ENCODE measurements at places on chromosomes 6 and 20.

DNA sequence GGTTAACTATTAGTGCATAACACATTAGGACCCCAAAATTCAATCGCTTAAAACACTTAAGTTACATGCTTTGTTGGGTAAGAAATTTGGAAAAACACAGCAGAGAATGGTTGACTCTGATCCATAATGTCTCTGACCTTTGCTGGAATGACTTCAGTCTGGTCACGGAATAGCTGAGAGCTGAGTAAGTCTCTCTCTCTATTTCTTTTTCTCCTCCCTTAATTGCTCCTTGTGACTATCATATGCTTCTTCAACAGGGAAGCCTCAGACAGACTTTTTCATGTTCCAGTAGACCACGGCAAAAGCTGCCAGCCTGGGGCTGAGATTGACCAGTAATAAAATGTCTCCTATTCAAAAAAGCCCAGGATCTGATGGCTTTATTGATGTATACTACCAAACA, 4.8 kb downstream of the OR12D1 start:
- no peak for DNase-seq

DNA sequence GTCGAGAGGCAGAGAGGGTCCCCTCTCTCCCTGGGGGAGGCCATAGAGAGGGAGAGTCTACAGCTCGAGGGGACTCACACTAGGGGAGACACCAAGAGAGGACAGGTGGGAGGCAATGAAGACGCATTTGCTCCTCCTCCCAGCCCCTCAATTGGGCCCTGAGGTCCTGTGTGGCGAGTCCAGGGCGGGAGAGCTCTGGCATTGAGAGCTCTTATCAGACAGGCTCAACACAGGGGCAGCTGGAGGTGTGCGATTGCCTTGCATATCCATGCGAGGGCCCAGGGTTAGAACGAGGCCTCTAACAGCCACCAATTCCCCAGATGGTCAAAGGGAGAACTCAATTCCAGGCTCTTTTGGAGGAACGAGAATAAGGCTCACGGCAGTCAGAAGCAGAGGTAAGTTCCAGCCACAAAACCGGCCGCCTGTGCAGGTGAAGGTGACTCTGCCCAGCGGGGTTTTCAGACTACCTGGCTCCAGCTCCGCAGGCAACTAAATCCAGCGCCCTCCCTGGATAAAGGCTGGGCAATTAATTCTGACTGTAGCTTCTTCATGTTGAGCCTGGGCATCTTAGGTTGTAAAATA, 94.0 kb upstream of the MPC1 start:
- DNase-seq = no peak

DNA sequence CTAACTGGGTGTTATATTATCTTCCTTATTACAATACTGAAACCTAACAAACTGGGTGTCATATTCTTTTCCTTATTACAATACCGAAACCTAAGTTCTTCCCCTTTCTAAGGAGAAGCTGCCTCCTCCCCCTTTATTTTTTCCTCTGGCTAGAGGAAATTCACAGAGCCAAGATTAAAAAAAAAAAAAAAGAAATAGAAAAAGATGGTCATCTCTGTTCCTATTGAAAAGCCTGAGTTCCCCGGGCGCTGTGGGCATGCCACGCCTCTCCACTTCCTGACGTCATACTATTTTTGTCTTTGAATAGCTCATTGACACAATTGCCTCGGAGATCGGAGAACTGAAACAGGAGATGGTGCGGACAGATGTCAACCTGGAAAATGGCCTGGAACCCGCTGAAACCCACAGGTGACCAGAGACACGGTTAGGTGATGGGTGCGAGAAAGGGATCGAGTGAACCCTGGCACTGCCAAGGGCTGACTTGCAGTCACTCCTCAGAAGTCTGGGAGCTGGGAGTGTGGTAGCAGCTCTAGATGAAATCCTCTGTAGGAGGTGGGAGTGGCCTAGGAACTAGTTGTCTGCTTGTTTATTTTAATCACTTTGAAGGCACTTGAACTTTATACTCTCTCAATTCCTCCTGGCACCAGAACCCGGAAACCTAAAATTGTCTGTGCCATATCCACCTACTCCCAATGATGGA, 82.2 kb upstream of the NAA20 start:
- no peak for DNase-seq

- peak; percentile 17 for DNase-seq
These were observed 173.2 kb downstream of the CDH26 start for GRCh38 chr20:60131375-60131774.

GRCh38 chr6:103042336-103042735, 1648.8 kb downstream of the GRIK2 start:
- DNase-seq = no peak

DNA sequence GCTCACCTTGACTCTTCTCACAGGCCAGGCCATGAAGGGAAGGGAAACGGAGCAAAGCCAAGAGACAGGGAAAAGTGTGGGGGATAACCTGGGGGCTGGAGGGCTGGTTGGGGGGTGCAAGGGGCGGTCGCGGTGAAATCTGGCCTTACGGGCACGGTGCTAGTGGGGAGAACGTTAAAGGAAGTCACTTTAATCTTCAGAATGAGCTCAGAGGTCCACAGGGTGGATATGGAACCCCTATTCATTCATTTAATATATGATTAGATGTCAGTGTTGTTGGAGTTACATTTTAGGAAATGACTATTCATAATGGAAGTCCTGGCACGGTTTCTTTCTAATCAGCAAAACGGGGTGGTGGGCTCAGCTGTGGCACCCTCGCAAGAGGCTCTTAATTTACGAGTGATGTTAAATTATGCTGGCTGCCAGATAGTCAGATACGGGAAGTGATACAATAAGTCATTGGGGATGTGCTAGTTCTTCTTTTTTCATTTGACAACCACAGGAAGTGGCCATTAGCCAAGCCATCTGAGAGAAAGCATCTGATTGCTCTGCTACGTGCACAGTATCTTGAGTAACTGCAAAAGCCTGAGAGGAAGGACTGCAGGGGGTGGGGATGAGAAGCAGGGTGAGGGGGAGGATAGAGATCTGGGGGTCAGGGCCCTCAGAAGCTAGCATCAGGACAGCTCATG, 253.0 kb downstream of the QKI start:
- DNase-seq = peak; percentile 79

- DNase-seq = no peak
These were observed 31.0 kb upstream of the PRL start for GRCh38 chr6:22327881-22328280.

DNA sequence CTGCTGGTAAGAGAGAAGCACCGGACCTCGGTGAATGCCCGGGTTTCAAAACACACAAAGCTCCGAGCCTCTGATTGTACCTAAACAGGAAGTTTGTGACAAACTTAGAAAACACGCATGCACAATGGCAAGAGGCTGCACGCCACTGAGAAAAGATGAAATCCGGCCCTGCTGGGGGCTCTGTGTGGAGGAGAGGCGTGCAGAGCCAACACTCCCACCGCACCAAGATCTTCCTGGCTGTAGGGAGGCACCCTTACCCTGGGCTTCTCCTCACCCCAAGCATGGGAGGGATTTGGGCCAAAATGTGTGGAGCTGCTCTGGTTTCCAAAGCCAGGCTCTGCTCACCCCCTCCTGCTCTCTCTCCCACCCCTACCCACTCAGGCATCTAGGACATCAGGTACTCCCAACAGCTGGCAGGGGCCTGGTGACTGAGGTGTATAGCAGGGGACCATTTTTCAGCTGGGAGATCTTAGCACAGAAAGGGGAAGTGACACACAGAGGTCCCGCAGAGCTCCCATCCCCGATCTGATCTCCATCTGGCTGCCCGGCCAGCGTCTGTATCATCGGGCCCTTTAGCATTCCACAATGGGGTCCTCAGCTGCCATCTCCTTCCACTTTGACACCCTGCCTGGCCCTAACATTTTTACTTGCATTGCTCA, 84.2 kb downstream of the TRERF1 start:
- DNase-seq = no peak

- no peak for DNase-seq
These were observed 65.4 kb downstream of the UTRN start for GRCh38 chr6:144350528-144350880.

- peak; percentile 74 for DNase-seq
These were observed 21.8 kb upstream of the LRRN4 start for GRCh38 chr20:6075428-6076219.

GRCh38 chr20:6416371-6416770, 293.5 kb upstream of the FERMT1 start:
- no peak for DNase-seq

DNA sequence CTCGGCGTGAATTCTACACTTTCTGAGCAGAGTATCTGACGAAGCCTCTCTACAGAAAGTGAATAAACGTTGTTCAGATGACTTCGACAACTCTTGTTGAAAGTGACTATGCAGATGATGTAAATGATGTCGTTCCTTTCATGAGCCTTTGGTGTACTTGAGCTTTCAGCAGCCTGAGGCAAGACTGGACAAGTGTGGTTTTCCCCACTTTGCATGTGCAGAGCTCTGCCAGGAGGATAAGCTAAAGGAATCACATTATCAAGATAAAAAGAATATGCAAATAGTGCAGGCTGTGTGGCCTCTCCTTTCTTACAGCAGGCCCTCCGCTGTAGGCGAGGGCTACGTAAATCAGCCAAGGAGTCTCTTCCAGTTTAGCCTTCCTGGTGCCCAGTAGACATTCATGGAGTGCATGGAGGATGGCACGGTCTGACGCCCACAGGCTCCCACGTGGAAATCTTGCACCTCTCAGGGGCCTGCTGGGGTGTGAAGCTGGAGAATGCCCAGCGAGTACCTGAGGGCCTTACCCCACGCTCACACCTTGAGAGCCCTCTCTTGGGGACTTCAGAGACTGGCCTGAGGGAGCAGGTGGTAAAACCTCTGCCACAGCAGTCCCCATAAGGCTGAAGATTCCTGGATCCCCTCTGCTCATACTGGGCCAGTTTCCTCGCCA, 54.9 kb downstream of the RPP40 start:
- DNase-seq = peak; percentile 19

DNA sequence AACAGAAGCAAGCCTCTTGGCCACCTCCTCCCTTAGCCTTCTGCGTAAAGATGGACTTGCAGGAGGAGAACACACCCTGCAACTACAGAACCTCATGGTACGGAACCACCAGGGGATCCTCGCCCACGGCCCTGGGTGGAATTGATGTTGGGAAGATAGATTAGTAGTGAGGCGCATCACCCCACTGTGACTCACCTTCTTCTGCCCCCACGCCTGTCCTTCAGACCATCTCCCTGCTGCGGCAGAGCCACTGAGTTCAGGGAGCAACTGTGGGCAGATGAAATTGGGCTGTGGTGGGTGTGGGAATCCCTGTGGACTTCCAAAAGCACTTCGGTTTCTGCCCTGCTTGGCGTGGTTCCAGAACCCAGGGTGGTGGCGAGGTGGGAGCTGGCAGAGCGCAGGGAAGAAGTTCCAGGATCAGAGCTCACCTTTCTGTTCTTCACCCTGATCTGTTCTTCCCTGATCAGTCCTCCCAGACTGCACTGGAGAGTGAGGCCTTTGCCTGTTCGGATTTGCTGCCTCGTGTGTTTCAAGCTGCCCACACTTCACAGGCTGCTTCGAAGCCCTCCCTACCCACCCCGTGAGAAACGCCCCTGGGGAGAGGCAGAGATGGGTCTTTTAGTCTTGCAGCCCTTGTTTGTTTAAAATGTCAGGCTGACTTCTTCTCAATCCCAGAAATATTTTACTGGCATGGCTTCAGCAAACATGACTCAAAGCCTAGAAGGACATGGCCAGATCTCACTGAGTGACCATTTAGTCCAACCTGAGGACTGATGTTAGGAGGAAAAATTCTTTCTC, 92.8 kb upstream of the MLN start:
- no peak for DNase-seq

DNA sequence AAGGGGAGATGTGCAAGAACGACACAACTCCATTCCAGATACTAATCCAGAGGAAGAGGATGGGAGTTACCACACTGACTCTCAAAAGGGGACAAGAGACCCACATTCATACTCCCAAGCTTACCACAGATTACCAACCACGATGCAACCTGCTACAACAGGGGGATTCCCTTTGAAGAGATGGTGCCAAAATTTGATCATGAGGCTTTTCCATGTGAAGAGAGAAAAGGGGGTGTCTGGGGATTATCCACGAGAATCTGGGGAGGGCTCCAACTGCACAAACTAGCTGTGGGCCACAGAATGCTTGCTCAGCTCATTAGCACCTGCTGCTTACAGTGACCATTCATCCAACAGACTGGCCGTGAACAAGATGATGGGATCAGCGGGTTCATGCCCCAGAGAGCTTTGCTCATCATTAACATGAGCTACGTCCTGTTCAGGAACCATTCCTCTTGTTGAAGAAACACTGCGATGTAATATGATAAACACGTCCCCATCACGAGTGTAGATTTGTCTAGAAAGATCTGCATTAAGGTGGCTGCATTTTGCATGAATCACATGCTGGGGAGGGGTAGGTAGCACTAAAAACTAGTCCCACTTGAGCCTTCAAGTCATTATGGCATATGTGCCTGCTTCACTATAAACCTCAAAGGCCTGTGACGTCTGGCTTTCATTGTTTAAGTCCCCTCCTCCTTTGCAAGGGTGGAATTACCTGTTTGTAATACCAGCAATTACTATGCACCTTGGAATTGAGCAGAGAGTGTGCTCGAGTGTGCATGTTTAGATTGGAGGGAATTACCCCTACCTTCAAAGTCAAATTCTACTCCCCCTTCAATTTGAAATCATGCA, 4.0 kb downstream of the PLAGL2 start:
- DNase-seq = no peak

- DNase-seq = peak; percentile 90
These were observed at the start of gene ZFP64 for GRCh38 chr20:52191132-52191915. TSS of gene ZFP64 (minus strand) at chr20:52191779. CDS start at chr20:52191636, 143 bp downstream.
